ENCODE measurements at places on chromosomes 2 and 18. TPM values are rescaled to one million over a fixed set of nuclear protein-coding genes. Genes with fewer than 3 reads are reported as not detected.

DNA sequence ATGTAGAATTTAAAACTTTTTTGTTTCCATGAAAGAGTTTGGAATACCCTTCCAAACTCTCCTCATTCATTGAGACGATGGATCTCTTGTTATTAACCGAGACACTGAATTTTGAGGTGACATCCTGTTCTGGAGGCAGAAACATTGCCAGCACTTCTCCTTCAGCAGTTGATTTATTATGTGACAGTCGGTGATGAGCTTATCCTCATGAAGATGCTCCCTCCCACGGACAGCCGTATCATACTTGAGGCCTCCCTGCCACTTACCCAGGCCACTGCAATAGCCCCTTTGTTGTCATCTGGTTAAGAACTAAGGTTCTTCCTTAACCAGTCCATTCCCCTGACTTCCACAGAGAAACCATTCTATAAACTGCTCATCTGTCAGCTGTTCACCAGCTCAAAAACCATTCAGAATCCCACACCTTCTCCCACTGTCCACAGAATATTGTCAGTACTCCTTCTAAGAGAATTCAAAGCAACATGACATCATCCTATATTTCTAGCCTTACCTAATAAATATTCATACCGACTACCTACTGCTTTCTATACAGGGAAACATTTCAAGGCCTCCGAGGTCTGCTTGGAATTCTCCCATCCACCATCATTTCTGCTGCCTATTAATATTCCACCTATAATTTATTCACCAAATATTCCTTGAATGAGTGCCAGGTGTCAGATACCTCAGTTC is 139.0 kb upstream of the TRIB2 start:
- no peak for DNase-seq

DNA sequence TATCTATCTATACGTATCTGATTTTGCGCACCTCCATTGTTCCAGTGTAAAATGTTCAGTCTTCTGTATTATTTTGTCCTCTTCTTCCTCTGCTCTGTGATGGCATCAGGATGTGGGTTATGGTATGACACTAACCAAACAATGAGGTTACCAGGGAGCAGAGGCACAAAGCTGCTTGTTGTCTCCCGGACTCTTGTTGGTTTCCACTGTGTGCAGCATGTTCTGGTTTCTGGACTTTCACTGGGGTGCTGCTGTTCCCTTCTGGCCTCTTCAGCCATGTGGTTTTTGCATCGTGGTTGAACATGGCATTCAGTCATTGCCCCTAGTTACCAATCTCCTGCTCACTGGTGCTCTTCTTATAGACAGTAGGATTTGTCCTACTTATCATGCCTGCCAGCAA is 665.9 kb downstream of the CBLN2 start:
- no peak for DNase-seq

The POU3F3 gene
- total RNA-seq: 19.0 TPM

The KYNU gene
- 2.7 TPM for total RNA-seq

GRCh38 chr2:138267902-138268254 is 233.7 kb upstream of the SPOPL start:
- no peak for DNase-seq

GRCh38 chr18:41745166-41746049 is 209.6 kb upstream of the PIK3C3 start:
- no peak for DNase-seq

- no peak for DNase-seq
These were observed 117.4 kb upstream of the CHRNA1 start for GRCh38 chr2:174881678-174882077.

DNA sequence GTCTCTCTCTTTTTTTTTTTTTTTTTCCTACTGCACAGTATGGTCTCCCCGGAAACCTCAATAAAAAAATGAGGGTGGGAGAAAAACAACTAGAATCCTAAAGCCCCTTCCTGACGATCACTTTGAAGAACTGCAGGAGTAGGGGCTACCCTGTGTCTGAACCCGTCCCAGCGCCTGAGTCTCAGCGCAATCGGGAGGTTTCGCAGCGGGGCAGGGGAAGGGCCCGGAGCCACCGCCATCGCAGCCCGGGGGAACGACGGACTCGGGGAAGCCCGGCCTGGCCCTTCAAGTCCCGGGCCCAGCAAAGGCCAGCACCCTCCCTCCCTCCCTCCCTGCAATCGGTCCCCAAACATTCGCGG is 411 bp downstream of the NARS1 start:
- no peak for DNase-seq
